Activated T-helper 1 cell treated with anti-CD3 and anti-CD28 coated beads, Interleukin-12 subunit alpha, Interleukin-12 subunit beta, Interleukin-2, Interleukin-4 antibody, amounts not matched to agents 30 ng/mL and 10 ng/mL and 1 ng/mL, durations not matched to agents 14 hours and 24 hours and 36 hours (primary cell): ENCODE measurements at places on chromosomes 1 and 21. TPM values are rescaled to one million over a fixed set of nuclear protein-coding genes. Genes with fewer than 3 reads are reported as not detected.

The OR2L3 gene
- not detected in 2 replicates for total RNA-seq

The PIGP gene
- 18.2 and 20.1 TPM in 2 replicates for total RNA-seq

The TMEM61 gene
- not detected in 2 replicates for total RNA-seq

GRCh38 chr21:44089001-44089911 lies 17.9 kb upstream of the PWP2 start:
- H3K27ac ChIP-seq = peak overlapping the region; percentile 87
- DNase-seq = peak; percentile 39
- peak overlapping the region; percentile 61 for H3K4me3 ChIP-seq

GRCh38 chr1:94120570-94120901 lies 412 bp downstream of the ABCA4 start:
- H3K4me3 ChIP-seq = no peak overlapping the region
- H3K27ac ChIP-seq = no peak overlapping the region
- no peaks in the 10 kb centered on the region for H3K4me1 ChIP-seq

DNA sequence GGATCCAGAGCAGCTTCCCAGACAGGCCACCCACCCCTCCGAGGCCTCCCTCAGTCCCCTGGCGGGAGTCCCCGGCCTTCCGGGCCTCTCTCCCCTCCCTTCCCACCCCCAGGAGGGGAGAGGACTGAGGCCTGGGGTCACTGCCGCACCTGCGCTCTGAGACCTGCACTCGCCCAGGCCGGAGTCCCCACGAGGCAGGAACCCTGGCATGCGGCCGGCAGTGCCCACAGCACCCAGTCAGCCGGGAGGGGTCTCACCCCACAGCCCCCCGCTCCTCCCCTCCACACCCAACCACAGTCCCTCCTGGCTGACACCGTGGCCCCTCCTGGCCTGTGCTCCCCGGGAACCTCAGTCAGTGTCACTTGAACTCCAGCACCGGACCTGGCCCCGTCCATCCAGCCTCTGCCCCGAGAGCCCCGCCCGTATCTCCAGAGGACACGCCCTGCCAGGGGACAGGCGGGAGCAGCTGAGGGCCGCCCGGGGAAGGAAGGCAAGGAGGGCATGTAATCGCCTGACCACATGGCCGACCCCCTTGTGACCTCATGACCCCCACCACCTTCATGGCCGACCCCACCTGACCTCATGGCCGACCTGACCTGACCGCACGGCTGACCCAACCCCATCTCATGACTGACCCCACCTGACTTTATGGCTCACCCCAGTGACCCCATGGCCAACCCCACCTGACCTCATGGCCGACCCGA lies 28.7 kb upstream of the TTLL10 start:
- H3K36me3 ChIP-seq = no peaks in the 10 kb centered on the region
- no peak for DNase-seq
- peak overlapping the region; percentile 87 for H3K27ac ChIP-seq
- no peak overlapping the region for H3K4me3 ChIP-seq
- peaks cover 9% of the 10 kb centered on the region for H3K4me1 ChIP-seq
